ENCODE measurements at places on chromosomes 6 and 20.

DNA sequence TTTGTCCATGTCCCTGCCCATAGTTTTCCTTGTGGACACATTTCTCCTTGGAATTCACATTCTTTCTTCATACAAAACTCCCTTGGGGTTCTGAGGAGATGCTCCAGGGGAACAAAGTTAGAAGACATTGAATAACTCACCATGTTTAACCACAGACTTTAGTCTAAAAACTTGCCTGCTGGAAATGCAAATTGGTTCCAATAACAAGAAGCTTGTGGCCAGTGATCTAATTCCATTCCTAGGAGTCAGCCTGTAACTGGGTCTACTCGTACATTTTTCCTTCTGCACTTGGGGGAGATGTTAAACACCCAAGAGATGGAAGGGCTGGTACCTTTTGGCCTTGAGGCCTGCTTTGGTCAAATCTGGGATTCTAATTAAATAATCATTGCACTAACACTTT, 60.2 kb downstream of the SCML4 start:
- no peak for DNase-seq

DNA sequence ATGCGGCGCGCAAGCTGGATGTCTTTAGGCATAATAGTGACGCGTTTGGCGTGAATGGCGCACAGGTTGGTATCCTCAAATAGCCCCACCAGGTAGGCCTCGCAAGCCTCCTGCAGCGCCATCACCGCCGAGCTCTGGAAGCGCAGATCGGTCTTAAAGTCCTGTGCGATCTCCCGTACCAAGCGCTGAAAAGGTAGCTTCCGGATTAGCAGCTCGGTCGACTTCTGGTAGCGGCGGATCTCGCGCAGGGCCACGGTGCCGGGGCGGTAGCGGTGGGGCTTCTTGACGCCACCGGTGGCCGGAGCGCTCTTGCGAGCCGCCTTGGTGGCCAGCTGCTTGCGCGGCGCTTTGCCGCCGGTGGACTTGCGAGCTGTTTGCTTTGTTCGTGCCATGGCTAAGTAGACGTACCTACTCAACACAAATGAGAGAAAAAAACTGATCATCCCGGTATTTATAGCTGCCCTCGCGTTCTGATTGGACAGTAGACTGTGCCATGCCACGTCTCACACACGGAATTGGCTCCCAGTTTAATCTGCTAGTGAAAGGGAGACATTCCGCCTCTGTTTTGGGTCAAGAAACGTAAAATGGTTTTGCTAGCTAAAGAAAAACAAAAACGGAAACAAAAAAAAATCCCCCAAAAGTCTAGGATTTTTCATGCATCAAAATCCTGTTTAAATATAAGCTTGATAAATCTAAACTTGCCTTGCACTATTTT, 40.1 kb downstream of the OR2B2 start:
- DNase-seq: peak; percentile 85

GRCh38 chr6:147033267-147033666, 170.9 kb upstream of the STXBP5 start:
- DNase-seq: no peak

DNA sequence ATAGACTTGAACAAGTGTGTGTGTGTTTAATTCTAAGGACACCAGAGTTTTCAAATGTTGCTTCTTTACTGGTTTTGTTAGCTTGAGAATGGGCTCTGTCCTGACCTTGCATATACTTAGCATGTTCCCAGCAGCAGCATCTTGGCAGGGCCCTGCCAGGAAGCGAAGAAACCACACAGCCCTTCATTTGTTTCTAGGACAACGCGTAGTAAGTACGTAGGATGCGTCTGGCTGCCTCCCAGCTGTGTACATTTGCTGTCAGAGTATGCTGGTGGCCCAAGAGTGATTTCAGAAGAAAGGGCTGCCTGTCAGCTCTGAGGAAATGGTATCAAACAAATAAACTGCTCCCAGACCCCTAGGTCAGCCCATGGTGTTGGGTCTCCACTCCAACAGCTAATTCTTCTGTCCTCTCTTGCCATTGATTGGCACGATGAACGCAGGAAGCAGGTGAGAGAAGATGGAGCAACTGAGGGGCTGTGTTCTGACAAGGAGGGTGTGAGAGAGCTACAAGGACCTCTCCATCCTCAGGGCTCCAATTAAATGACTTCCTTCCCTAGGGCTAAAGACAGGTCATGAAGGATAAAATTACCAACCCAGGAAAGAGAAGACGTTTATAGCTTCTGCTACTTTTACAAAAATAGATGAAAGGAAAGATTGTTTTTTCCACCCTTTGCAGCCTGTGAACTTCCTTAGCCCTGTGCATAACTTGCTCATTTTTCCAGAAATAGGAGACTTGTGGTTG, 55.9 kb upstream of the HDDC2 start:
- no peak for DNase-seq

DNA sequence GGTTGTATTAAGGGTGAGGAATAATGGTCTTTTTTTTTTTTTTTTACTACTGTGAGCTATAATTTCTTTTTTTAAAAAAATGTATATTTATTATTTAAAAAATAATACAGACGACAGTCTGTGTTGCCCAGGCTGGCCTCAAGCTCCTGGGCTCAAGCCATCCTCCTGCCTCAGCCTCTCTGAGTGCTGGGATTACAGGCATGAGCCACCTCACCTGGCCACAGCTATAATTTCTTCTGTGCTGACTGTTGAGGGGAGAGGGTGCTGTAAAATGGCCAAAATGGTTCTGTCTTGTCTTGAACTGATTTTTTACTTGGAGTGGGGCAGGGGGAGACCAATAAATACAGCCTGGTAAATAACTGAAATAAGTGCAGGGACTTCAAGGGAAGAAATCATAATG, 3.6 kb downstream of the SRSF3 start:
- DNase-seq: no peak

- no peak for DNase-seq
These were observed 65.9 kb upstream of the SMLR1 start for GRCh38 chr6:130761286-130761685.

DNA sequence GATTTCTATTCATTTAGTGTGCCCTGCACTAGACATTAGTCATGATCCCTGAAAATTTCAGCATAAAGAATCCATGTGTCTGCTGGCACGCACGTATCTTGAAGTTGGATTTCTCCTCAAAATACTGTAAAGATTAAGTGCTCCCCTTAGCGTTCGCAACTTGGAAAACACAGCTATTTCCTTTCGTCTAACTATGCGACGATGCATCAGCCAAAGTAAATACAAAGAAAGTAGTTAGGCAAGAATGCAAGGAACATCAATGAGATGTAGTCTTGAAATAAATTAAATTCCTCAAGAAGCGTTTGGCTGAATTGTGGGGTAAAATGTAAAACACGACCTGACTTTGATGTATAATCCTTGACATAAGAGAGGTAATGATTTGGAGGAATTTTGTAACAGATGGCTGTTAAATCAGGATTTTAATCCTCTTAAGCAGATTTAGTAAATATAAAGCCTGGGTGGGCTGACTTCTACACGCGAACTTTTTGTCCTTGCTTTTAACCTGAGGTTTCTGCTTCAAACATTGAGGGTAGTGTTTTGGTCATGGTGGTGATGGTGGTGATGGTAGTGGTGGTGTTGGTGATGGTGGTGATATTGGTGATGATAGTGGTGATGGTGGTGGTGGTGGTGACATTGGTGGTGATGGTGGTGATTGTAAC, 88.2 kb downstream of the FOXF2 start:
- DNase-seq: no peak

- no peak for DNase-seq
These were observed 154.0 kb upstream of the MANEA start for GRCh38 chr6:95423331-95423730.

GRCh38 chr6:90414352-90414751, 117.7 kb upstream of the BACH2 start:
- DNase-seq: no peak

DNA sequence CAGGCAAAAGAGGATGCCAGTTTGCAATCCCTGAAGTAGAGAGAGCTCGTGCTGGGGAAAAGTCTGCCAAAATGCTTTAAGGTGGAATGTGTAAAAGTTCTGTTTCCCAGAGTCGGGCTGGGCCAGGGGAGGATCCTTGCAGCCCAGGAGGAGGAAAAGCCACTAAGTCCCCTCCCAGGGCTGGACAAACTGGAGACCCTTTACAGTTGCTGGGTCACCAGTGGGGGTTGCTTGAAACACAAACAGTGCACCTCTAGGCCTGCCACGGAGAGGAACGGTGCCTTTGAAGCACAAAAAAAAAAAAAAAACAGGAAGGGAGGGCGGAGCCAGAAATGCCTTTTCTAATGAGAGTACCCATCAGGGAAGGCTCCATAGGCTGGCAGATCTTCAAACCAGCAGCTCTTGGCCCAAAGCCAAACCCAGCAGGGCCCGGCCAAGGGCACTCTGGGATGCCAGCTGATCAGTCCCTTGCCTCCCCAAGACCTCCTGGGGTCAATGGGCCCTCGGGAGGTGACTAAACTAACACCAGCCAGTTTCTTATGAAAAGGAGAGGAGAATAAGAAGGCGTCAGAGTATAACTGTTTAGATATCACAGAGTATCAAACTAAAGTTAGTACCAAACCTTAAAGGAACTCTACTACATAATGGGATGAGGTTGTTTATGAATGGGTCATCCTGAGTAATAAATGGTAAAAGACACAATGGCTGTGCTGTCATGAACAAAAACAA, 23.7 kb downstream of the HLA-A start:
- peak; percentile 54 for DNase-seq

GRCh38 chr20:25622450-25623224, 1.2 kb downstream of the NANP start:
- DNase-seq: no peak

DNA sequence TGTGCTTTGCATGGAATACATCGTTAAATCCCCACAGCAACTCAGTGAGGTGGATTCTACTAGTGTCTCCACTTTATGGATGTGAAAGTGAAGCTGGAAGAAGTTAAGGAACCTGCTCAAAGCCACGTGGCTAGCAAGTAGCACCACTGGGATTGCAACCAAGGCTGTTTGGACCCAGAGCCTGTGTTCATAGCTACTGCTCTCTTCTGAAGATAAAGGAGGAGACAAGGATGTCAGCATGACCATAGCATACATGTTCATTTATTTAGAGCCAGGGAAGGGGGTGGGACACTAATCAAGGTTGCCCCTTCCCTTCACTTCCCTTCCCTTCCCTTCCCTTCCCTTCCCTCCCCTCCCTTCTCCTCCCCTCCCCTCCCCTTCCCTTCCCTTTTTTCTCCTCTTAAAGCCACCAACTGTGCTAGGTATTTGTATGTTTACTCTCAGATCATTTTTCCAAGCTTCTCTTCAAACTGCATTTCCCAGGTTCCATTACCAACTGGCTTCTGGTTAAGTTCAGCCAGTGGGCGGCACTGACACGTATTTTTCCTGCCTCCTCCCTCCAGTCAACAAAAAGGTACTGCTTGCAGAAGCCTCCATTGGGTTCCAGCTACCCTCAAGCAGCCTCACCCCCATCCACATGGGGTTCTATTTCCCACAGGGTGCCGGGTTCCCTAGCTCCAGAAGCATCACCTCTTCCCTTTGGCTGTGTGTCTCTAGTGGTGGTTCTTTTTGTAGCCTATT, 134.9 kb downstream of the BCAS1 start:
- no peak for DNase-seq

DNA sequence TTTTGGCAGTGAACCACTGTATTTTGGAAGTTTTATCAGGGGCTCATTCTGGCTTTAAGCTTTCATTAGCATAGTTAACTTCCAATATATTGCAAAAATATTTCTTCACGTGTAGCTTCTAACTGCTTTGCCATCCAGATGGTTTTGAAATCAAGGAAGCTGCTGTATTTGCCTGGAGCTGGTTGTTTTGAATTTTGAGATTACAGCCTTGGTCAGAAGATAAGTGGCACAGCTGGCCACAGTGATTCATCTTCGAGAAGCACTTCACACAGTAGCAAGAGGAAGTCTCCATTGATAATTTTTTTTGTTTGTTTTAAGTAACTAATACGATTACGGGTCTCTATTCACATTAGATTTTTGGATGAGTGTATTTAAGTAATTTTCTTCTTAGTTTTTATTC, 3.8 kb downstream of the APCDD1L start:
- DNase-seq: no peak

DNA sequence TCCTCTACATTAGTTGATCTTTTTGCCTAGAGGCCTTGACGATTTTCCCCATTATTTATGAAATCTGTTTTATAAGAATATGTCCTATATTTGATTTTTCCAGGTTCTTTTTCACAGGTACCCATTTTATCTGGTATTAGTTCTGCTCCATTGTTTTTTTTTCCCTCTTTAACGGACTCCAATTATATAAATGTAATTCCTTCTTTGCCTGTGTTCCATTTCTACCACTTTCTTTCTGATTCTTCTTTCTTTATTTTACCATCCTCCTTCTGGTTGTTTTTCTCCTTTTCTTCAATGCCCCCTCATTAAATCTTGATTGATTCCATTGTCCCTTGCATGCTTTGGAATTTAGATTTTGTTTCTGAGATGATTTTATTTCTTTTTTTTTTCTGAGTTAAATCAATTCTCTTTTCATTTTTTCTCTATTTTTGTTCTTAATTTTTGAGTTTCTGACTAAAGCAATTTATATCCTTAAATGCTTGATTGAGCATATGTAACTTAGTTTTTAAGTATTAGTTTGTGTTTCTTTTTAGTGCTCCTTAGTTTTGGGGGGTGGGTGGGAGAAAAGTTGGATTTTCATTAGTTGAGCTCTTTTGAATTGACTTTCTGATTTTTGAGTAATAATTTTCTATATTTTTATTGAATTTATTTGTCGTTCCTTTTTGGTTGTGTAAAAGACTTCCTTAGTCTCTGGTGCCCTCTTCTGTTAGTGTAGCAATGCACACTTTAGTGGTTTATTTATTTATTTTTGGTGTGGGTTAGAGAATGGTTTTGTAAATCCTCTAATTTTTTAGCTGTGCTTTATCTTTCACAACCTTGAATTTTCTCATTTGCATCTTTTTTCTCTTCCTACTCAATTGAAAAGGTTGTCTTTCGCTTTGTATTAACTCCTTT, 140.8 kb downstream of the FARS2 start:
- DNase-seq: no peak

DNA sequence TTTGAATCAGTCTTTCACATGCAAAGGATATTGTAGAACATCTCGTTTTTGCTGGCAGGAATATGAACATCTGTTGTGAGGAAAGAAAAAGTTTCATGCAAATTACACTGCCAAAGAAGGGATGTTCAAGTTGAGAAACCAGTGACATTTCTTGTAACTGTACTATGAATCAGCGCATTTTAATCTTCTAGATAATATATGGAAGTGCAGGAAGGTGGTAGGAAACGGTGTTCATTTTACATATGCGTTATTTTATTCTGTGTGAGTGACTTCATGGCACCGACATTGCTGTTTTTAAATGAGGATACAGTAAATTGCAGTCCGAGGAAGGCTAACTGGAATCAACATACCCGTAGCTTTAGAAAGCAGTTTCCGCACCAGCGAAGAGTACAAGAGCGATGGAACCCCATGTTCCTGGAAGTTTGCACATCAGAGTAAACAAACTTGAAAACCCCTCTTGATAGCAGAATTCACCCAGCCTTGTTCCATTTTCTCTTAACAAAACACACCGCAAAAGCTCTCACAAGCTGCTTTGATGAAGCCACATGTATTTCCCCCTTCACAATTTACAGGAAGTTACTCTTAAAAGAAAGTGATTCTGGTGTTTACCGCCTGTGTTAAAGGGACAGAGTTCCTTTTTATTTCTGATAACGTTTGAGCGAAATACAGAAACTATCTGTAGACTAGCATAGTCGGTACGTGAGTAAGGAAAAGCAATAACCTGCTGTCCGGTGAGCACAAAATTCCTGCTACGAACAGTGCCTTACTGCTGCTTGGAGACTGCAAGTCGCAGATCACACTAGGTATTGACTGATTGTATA, 11.5 kb downstream of the PRDM1 start:
- DNase-seq: peak; percentile 3

- no peak for DNase-seq
These were observed 762 bp downstream of the LSM2 start for GRCh38 chr6:31805939-31806469.

GRCh38 chr6:63643862-63644261, 8.3 kb downstream of the PHF3 start:
- DNase-seq: no peak

- no peak for DNase-seq
These were observed 69.3 kb upstream of the MYL9 start for GRCh38 chr20:36471885-36472636.

Data from NCI-H187 (cell line).